ENCODE measurements at places on chromosomes 6 and 20. TPM values are rescaled to one million over a fixed set of nuclear protein-coding genes. Genes with fewer than 3 reads are reported as not detected.

DNA sequence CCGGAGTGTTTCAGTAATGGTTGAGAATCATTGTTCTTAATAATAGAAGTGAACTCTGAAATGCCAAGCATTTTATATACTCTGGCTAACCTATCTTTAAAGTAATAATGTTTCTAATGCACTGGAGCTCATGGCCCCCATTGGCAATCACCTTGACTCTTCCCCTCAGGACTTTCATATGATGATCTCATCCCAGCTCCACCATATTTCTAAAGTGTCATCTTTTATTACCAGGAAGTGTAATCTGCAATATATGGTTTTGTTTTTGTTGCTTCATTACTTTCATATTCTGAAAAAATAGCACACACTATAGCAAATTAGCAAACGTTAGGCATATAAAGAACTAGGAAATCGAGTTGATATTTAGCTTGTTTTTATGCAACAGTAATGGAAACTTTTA lies 60.3 kb downstream of the TULP4 start:
- H3K36me3 ChIP-seq = no peaks in the 10 kb centered on the region
- no peak overlapping the region for H3K4me3 ChIP-seq

DNA sequence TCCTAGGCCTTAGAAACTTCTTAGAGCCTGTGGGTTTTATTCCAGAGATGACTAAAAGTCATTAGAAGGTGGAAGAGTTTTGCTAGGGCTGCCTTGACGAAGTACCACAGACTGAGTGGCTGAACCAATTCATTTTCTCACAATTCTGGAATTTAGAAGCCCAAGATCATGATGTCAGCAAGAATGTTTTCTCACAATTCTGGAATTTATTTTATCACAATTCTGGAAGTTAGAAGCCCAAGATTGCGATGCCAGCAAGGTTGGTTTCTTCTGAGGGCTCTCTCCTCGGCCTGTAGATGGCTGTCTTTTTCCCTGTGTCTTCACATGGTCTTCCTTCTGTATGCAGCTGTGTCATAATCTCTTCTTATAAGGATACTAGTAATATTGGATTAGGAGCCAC lies 672.9 kb upstream of the MARCKS start:
- DNase-seq = no peak
- H3K27me3 ChIP-seq = no peaks in the 10 kb centered on the region
- no peak overlapping the region for H3K27ac ChIP-seq
- H3K4me1 ChIP-seq = peaks cover 8% of the 10 kb centered on the region

DNA sequence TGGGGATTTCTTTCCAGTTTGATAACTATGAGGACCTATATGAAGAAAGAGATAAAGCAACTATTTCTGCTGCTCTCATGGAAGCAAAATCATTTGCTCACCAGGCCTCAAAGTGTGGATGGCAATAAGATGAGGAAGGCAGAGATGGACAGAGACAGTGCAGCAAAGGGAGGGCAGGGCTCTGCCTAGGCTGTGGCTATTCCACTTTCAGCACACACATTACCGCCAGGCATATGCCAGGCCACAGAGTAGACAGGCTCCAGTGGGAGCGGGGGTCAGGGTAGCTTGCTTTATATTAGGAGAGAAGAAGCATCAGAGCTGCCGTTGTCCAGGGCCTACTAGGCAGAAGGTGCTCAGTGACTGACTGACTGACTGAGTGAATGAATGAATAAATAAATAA lies 40.9 kb downstream of the BCL2L1 start:
- no peaks in the 10 kb centered on the region for H3K27me3 ChIP-seq
- H3K4me3 ChIP-seq = no peak overlapping the region
- H3K36me3 ChIP-seq = peaks cover 99% of the 10 kb centered on the region
- peak overlapping the region; percentile 56 for H3K27ac ChIP-seq
- DNase-seq = no peak
- peaks cover 93% of the 10 kb centered on the region for H3K4me1 ChIP-seq

- H3K36me3 ChIP-seq = peaks cover 28% of the 10 kb centered on the region
- H3K4me3 ChIP-seq = no peak overlapping the region
- peaks cover 21% of the 10 kb centered on the region for H3K4me1 ChIP-seq
- no peak for DNase-seq
- no peaks in the 10 kb centered on the region for H3K27me3 ChIP-seq
Observed at GRCh38 chr6:41639809-41640371, 1.6 kb downstream of the MDFI start.

DNA sequence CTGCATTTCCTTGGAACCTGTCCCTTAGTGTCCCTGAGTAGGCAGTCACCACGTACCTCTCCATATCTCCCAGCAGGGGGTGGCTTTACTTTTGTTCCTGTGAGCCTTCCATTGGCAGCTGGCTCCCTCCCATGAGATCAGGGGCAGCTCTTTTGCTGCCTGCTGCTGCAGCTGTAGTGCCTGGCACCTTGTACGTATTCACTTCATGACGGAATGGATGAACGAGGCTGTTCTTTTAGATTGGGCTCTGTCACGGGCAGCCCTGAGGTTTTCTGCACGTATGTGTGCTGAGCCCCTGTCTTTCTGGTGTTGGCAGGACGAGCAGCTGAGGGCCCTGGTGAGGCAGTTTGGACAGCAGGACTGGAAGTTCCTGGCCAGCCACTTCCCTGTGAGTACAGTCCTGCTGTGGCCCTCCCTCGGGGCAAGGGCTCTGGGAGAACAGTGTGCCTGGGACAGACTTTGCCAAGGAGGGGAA lies 14.6 kb downstream of the MYBL2 start:
- no peak overlapping the region for H3K27ac ChIP-seq
- H3K4me1 ChIP-seq = no peaks in the 10 kb centered on the region
- H3K36me3 ChIP-seq = peaks cover 23% of the 10 kb centered on the region

- no peak for DNase-seq
- no peaks in the 10 kb centered on the region for H3K36me3 ChIP-seq
- no peak overlapping the region for H3K4me3 ChIP-seq
Observed at GRCh38 chr6:114785235-114786127, 442.7 kb upstream of the HS3ST5 start.

- no peaks in the 10 kb centered on the region for H3K36me3 ChIP-seq
- H3K4me3 ChIP-seq = no peak overlapping the region
- DNase-seq = no peak
- no peaks in the 10 kb centered on the region for H3K27me3 ChIP-seq
- H3K27ac ChIP-seq = no peak overlapping the region
- peaks cover 27% of the 10 kb centered on the region for H3K4me1 ChIP-seq
Observed at GRCh38 chr6:100901582-100901981, 20.5 kb upstream of the ASCC3 start.

- no peak overlapping the region for H3K4me3 ChIP-seq
- no peak overlapping the region for H3K27ac ChIP-seq
- peaks cover 48% of the 10 kb centered on the region for H3K27me3 ChIP-seq
- DNase-seq = no peak
Observed at GRCh38 chr6:41252401-41253169, 24.4 kb downstream of the TREML4 start.

GRCh38 chr6:2454180-2454579 lies 208.8 kb upstream of the GMDS start:
- no peak overlapping the region for H3K27ac ChIP-seq
- DNase-seq = no peak
- no peaks in the 10 kb centered on the region for H3K27me3 ChIP-seq
- H3K4me3 ChIP-seq = no peak overlapping the region
- no peaks in the 10 kb centered on the region for H3K36me3 ChIP-seq
- peaks cover 5% of the 10 kb centered on the region for H3K4me1 ChIP-seq

Gene NINL
- total RNA-seq = 9.1 TPM

Gene ARMH2
- total RNA-seq = not detected

Gene SLC35D3
- total RNA-seq = not detected
